ENCODE measurements at places on chromosomes 13 and 19.

- DNase-seq: peak; percentile 20
These were observed 58.1 kb upstream of the KLF2 start for GRCh38 chr19:16266586-16266942.

GRCh38 chr19:54434873-54435214, 14.2 kb upstream of the LENG8 start:
- no peak for DNase-seq

DNA sequence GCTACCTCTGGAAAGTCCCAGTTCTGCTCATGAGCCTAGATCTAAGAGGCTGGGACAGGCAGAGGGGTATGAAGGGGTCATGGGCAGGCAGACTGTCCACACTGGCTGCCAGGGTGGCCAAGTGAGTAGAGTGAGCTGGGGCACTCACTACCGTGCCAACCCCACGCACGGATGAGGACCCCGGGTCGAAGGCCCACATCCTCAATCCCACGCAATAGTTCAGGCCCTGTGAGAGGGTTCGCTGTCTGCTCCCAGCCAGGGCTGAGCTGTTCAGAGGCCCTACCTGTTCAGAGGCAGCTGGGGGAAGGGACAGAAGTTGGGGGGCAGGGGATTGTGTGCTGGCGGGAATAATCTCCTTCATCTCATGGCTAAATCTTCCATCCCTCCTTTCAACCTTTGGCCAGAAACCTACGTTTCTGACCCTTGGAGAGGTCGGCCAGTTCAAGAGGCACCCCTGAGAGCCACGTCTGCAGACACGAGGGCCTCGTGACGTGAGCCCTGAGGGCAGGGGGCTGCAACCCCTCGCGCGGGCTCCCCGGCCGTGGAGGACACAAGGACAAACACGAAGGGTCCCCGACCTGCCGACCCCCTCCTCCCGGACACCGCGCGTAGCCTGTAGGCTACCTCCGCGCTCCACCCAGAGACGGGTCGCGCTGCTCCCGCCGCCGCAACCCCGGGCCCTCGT, 1.0 kb upstream of the RPS5 start:
- no peak for DNase-seq

DNA sequence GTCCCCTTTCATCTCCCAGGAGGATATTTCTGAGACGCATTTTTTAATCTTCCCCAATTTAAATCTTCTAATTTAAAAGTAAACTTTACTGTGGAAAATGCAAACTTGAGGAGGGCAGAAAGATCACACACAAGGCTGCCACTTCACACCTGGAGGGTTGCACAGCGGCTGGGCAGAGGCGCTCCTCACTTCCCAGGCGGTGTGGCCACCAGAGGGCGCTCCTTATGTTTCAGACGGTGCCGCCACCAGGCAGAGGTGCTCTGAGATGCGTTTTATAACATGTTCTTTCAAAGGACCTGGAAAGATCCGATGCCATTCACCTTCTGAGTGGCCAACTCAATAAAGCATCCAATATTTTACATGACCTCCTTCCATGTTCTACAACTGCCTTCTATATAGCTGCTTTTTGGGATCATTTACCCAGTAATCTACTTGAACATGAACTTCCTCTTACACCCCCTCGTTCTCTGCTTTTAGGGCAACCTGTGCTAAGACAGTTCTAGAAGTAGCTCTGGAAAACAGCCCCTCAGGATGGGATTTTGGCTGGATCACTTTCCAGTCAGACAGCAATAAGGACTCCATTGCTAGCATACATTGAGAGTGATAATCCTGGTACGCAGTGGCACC, 14.8 kb upstream of the MTUS2 start:
- DNase-seq: peak; percentile 6

DNA sequence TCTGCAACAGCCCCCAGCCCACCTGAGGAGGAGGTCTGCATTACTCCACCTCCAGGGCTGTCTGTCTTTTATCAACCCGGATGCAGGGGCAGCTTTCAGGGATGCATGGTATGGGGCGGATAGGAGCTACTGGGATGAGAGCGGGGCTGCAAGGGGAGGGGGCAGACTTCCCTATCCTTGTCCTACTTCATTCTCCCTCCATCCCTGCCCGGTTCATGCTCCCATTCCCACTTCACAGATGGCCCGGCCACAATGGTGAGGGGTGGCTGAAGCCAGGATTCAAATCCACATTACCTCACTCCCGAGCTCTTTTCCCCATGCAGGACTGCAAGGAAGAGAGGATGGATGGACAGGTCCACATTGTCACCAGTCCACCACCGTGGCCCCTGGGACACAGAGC, 40.5 kb upstream of the VSTM2B start:
- DNase-seq: no peak

DNA sequence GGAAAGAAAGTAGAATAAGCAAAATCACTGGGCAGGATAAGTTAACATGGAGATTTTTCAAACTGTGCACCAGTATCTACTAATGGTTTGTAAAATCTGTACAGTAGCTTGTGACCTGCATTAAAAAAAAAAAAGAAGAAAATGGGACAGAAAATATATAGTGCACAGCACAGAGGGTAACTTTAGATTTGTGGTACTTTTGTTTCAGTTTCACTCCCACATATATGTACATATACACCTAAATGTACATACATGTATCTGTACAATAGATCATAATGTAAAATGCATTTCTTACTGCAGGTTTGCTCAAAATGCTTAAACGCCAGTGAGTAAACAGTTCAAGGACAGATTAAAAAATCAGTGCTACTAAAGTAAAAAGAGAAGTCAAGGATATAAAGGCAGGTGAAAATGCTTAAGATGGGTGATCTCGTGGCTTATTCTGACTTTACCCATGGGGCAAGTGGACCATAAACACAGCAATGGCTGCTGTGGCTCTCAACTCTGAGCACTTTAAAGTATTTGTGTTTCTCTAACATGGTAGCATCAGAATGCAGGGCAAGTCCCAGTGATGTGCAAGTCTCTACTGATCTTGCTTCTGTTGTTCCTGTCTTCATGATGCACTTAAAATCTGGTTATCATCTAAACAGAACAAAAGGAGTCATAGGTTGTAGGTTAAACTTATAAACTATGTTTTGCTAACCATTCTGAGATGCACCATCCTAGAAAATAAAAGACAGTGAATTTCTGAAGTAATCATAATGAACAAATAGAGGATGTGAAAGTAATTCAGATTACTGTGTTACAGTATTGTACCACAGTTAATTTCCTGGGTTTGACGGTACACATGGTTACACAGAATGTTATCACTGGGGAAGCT, 112.3 kb downstream of the MIPEP start:
- DNase-seq: no peak

GRCh38 chr13:80161896-80162295, 179.0 kb downstream of the SPRY2 start:
- no peak for DNase-seq

- DNase-seq: no peak
These were observed 43.0 kb upstream of the HNRNPA1L2 start for GRCh38 chr13:52599037-52599847.

DNA sequence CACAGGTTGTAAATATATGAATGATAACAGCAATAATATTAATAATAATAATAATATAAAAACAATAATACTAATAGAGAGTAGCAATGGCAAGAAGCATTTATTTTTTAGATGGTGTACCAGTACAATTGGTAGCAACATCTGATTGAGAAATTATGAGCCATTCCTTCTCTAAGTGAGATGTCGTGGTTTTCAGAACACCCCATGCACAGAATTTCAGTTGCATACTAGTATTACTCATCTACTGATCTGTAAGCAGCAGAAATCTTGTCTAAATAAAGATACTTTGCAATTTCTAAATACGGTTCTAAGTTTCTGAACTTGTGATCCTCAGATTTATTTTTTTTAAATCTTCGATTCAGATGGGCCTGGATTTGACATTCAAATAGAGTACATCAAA, 788.0 kb upstream of the ATXN8OS start:
- no peak for DNase-seq

GRCh38 chr13:94305033-94305432, 174.4 kb downstream of the DCT start:
- DNase-seq: no peak

DNA sequence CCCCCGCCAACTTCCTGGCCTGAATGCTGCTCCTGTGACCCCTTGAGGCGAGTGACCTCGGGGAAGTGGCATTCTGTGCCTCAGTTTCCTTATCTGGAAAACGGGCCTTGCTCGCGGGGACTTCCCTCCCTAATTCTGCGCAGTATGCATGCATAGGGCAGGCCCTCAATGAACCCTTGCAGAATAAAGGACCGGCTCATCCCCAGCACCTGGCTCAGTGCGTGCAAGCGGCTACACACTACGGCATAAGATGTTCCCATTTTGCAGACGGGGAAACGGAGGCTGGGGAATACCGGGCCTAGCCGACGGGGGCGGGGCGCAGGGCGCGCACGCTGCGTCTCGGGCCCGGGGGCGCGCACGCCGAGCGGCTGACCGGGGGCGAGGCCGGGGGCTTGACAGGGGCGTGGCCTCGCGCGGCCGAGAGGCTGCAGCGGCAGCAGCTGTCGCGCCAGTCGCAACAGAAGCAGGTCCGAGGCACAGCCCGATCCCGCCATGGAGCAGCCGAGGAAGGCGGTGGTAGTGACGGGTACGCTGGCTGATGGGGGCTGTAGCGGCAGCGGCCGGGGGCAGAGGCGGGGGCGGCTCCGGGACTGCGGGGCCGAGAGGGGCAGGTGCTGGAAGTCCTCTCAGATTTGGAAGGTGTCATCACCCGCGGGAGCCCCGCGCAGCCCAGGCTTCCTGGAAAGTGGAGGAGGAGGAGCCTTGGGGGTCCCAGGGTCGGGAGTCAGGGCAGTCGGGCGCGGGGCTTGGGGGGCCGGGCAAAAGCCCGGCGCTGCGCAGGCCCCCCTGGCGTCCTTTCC, at the start of gene PGPEP1:
TSS of gene PGPEP1 (plus strand) at position 409 of the 800 bp plus-strand sequence. CDS start at position 493, 84 bp downstream.
- peak; percentile 51 for DNase-seq

- no peak for DNase-seq
These were observed at the start of gene ZNF560 for GRCh38 chr19:9498183-9498902. ZNF560 (minus strand) TSS chr19:9498616; CDS start chr19:9475313, 23,303 bp downstream.

DNA sequence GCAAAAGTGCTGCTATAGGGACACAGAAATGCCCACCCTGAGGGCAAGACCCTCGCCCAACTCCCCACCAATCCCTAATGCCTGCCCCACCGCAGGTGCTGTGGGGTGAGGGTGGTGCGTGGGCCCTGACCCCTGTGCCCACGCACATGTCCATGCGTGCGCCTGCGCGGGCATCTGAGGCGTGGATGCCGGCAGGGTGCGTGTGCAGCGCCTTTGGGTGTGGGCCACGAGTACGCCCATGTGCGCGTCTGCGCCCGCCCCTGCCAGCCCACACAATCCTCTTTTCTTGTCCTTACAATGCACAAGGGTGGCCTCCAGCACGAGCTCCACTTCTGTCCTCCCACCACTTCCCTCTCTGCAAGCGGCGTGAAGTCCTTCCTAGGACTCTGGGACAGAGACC, 14.3 kb downstream of the FUT6 start:
- no peak for DNase-seq

GRCh38 chr19:23817519-23817918, 58.8 kb upstream of the ZNF681 start:
- no peak for DNase-seq

- DNase-seq: no peak
These were observed 34.4 kb downstream of the ZNF568 start for GRCh38 chr19:36950335-36951119.

DNA sequence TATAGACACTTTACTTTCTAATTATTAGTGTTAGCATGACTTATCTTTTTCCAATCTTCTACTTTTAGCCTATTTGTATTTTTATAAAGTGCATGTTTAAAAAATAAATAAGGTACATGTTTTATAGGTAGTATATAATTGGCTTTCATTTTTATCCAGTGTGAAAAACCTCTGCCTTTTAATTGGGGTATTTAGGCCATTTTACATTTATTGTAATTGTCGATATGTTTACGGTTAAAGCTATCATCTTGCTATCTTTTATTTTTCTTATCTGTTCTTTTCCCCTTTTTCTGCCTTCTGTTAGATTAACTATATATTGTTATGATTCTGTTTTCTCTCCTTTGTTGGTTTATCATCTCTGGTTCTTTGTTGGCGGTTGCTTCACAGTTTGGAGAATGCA, 9.1 kb downstream of the PROZ start:
- DNase-seq: no peak

GRCh38 chr13:44132710-44133109, 240.9 kb upstream of the SERP2 start:
- DNase-seq: no peak

- no peak for DNase-seq
These were observed 49.9 kb upstream of the RFXAP start for GRCh38 chr13:36769126-36769525.

DNA sequence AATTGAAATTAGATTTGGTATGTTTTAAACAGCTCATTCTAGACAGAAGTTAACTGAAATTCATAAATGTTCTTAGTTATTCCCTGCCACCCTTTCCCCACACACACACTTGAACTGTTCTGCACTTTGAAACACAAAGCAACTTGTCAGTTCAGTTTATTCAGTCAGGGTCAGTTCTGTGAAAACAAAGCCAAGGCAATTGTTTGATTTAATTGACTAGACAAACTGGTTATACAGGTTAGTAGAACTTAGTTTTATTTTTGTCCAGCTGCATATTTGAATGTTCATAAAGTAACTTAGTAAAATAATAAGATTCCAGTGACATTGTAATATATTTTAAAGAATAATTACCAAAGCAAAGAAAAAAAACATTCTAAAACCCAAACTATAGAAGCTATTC, 98.3 kb upstream of the KLF5 start:
- no peak for DNase-seq

- no peak for DNase-seq
These were observed 8.6 kb downstream of the C19orf25 start for GRCh38 chr19:1470305-1471009.

DNA sequence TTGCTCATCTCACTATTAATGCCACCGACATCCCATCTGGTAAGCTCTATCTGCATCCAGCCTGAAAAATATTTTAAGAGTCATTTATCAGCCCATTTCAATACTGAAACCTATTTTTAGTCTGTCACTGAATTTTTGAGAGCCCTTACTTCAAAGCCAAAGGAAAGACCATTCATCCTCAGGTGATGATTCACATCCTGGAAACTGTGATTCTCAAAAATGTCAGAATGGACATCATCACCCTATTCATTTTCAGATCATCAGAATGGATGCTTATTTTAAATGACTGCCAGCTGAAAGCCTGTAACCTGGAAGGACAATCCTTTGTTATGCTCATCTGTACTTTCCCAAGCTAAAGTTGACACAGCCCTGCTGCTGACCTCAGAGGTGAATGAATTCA, 27.0 kb downstream of the TNFSF11 start:
- DNase-seq: no peak

DNA sequence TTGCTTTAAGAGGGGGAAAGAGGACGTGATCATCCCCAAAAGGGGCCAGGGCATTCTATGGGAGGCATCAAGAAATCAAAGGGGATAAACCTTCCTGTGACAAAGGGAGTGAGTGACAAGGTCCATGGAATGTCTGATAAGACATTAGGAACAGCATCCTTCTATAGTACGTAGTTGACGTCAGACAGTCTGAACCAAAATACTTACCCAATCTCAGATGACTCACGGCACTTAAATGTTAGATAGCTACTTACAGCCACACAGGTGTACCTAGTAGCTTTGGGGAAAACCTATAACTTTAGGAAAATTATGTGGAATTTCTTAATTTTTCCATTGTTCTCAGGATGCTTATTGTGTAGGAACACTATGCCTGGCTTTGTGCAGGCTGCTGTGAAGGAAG, 4.9 kb downstream of the LGALS16 start:
- no peak for DNase-seq
